ENCODE measurements at places on chromosomes 5 and 9. TPM values are rescaled to one million over a fixed set of nuclear protein-coding genes. Genes with fewer than 3 reads are reported as not detected.
A peak's percentile ranks its signal among the peaks of the same experiment; 100 is the strongest.

Gene FAM153A
- total RNA-seq, result not detected

Gene TLX3
- total RNA-seq, result not detected

Gene ACOT12
- total RNA-seq, result not detected

Gene SH3GL2
- 1.4 TPM for total RNA-seq

Gene LCN2
- 358 TPM for total RNA-seq

Gene PCDHA11
- 0.09 TPM for total RNA-seq

Gene WDR31
- total RNA-seq, result 3.0 TPM

Gene TAF11L10
- not detected for total RNA-seq

Gene CYSRT1
- total RNA-seq, result 0.47 TPM

Gene CAVIN4
- total RNA-seq, result 0.18 TPM

Gene WASHC1
- total RNA-seq, result 21.2 TPM

Gene OR1Q1
- total RNA-seq, result not detected

Gene PCAT7
- total RNA-seq, result 1.9 TPM

Gene KCNV2
- total RNA-seq, result not detected

- no peak for DNase-seq
Measured at GRCh38 chr5:123582550-123583285, 70.7 kb downstream of the CSNK1G3 start.

DNA sequence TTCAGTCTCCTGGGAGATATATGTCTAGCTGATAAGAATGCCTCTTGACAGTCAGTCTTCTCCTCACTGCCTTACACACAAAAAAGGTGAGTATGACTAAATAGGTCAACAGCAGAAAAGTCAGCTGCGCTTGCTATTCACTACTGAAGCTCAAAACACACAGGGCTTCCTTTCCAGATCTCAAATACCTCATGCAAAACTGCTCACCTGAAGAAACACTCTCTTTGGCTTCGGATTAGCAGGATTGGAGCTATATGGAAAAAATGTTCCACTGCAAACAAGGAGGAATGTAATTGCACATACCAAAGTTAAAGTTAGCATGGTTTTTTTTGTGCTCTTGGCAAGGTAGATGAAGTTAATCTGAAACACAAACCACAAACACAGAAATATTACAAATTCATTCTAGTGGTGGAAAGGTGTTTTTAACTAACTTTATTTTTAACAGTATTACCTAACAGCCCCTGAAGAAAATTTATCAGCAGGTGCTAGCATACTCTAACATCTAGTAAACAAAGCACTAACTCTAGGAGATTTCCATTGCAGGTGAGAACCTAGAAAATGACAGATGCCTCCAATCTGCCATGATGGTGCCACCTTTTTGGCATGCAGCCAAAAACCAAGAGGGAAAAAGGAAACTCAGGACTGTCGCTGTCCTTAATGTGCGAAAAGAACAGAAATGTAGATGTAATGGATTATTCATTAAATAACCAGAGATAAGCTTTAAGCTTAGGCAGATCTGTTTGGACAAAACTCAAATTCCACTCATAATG lies 31.8 kb downstream of the ERMP1 start:
- peak; percentile 16 for DNase-seq

GRCh38 chr9:113131689-113132151 lies 19.1 kb upstream of the SLC31A2 start:
- DNase-seq, result no peak

DNA sequence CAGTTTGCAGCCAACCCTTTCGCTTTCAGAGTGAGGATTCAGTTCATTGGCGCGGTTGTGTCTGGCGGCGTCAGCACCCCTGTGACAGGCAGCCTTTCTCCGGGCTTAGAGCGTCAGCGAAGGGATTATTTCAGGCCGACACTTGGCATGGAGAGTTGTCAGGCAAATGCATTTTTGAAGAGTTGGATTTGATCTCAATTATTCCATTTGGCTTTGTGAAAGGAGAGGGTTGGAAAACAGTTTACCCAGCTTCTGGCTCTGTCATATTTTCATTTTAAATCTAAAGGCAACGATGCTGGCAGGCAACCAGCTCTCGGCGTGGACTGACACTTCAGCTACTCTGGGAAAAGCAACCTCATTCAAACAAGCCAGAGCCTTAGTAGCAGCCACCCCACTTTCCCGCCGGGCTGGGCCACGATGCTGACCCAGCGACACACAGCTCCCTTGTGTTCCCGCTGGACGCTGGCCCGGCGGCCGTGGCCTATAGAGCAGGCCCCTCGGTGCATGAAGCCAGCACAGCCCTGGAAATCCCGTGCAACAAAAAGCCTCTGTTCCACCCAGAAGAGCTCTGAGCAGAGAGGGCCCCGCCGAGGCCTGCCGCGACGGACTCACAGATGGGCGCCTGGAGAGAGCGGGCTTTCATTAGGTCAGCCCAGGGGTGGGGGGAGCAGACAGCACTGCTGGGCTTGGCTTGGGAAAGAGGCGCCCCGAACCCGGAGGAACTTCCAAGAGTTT lies 28.9 kb upstream of the LPCAT1 start:
- DNase-seq, result no peak

GRCh38 chr5:177487975-177488374 lies 9.4 kb downstream of the PDLIM7 start:
- DNase-seq, result no peak

DNA sequence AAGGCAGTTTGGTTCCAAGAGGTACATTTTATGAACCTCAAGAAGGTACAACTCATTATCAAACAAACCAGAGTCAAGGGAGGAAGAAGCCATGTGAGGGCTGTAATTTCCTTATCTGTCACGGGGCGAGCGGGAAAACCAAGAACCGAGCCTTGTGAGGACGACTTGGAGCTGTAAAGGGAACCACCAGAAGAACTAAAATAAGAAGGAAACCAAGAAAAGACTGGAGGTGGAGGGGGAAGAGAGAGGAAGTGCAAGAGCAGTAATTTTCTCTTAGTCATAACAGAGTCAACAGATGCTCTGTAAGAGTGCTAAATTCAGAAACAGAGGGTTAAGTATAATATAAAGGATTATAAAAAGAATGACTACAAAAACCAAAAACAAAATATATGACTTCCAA lies 127.1 kb downstream of the DIRAS2 start:
- no peak for DNase-seq

DNA sequence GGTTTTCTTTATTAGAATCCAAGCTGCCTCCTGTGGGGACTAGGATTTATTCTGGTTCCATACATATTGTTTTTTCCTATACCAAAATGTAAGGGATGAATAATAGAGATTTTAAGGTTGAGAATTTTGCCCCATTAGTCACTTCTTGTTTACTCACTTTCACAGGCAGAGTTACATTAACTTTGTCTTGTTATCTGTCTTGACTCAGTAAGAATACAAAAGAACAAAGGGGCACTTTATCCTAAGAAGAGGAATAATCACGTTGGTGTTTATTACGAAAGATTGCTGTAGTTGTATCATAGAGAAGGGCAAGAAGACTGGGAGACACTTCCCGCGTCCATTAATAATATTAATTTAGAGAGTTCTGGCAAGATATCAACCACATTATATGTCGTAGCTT lies 599.7 kb upstream of the FTMT start:
- no peak for DNase-seq

- no peak for DNase-seq
Measured at GRCh38 chr9:97565262-97565661, 63.8 kb downstream of the TMOD1 start.

GRCh38 chr9:115593587-115594091 lies 475.7 kb upstream of the TNC start:
- DNase-seq, result no peak

GRCh38 chr5:142364251-142365145 lies 39.7 kb upstream of the SPRY4 start:
- DNase-seq, result peak; percentile 43

- DNase-seq, result no peak
Measured at GRCh38 chr5:14187660-14188059, 44.5 kb downstream of the TRIO start.

GRCh38 chr9:19473605-19474004 lies 64.8 kb downstream of the ACER2 start:
- DNase-seq, result no peak

GRCh38 chr9:115121181-115121580 lies 3.2 kb upstream of the TNC start:
- no peak for DNase-seq

- no peak for DNase-seq
Measured at GRCh38 chr9:112551641-112552040, 65.0 kb downstream of the KIAA1958 start.

GRCh38 chr9:127977009-127977883 lies 3.5 kb downstream of the EEIG1 start:
- DNase-seq, result peak; percentile 63

- no peak for DNase-seq
Measured at GRCh38 chr9:107971241-107971640, 481.7 kb upstream of the KLF4 start.

GRCh38 chr5:150068472-150068871 lies 17.9 kb downstream of the CSF1R start:
- peak; percentile 58 for DNase-seq

DNA sequence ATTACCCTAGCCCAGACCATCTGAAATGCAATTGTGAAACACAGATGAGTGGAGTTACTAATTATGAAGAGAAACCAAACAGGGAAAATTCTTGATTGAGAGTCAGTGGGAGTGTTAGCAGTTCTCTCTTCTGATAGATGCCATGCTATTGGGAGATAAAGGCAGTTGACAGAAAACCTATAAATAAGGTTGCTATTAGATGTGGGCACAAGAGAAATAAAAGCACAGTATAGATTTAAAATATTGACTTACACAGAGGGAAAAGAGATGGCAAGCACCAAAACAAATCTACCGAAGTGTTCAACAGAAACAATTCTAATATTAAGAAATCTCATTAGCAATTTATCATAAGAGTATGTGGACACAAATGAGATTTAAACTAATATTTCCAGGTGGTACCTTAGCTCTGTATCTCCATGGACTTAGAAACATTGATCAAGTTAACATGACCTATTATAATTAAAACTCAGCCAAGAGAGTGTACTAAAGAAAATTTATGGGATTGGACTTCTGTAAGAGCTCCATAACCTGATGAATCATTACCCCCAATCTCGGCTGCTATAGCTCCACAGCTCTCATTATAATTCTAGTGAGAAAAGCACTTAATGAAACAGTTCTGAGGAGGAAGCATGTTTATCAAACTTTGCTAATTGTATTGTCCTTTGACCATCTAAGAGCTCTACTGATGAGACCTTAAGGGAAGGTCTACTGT lies 665.0 kb upstream of the RIOK2 start:
- DNase-seq, result no peak
